ENCODE measurements at places on chromosomes 2 and 18.
A peak's percentile ranks its signal among the peaks of the same experiment; 100 is the strongest.

- no peak for DNase-seq
These were observed 71.7 kb downstream of the IL1R2 start for GRCh38 chr2:102063487-102063911.

- no peak for DNase-seq
These were observed 78.9 kb downstream of the GNAL start for GRCh38 chr18:11767935-11768334.

DNA sequence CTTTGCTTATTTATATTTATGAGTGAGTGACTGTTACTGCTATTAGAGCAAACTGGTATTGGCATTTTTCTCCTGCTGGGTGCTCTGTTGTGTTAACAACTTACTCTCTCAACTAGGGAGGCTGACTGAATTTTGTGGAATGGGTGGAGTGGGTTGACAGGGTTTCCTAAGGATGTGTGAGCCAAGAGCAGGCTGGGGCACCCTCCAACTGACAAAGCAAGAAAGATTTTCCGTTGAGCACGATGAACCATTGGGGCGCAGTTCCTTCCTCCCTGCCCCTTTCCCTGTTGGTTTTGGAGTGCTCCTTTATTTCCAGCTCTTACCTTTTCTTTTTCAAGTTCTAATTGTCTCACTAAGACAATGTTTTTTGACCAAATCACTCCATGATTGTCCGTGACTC is 20.3 kb downstream of the SEH1L start:
- no peak for DNase-seq

- no peak for DNase-seq
These were observed 62.1 kb upstream of the GLI2 start for GRCh38 chr2:120673571-120674061.

- DNase-seq: peak; percentile 15
These were observed 232.8 kb downstream of the MBD5 start for GRCh38 chr2:148253685-148254084.

DNA sequence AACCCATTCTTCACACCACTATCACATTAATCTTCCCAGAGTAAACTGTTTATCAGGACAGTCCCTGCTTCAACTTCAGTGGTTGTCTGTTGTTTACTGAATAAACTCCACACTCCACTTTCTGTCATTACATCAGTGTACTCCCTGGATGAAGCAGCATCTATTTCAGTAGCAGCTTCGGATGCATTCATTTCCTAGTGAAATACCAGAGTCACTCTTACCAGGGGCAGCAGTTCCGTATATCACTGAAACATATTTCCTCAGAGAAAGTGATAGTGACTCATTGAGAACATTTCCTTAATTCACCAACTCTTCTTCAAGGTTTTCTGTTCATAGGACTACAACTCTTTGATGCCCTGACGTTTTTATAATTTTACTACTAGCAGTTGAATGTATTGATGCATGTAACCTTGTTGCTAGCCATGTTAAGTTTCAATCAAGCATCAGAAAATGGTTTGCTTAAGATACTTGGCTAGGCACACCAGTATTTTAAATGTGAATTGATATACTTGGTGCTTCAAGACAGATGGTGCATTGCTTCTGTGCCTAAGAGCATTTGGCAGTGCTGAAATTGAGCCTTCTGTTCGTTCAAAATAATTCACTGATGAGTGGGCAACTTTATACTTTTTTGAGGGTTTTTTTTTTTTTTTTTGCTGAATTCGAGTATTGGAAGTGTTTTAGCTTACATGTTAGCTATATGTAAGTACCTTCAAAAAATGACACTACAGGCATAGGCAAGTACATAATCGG is 92.3 kb downstream of the UBE2E3 start:
- no peak for DNase-seq

DNA sequence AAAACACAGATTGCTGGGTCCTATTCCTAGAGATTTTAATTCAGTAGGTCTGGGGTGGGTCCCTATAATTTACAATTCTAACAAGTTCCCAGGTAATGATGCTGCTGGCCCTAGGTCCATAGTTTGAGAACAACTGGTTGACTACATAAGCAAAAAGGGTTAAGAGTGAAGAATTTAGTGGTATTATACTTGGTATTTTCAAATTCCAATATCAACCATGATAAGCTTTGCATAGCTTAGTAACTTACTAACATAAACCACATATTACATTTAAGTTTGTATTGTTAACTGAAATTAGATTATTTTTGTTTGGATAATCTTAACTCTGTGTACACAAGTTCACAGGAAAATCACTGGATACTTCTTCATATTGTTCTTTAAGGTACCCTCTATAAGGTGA is 862.9 kb upstream of the ACVR2A start:
- no peak for DNase-seq

- DNase-seq: peak; percentile 66
These were observed 74.7 kb downstream of the HNRNPLL start for GRCh38 chr2:38528008-38528442.

- no peak for DNase-seq
These were observed 29.2 kb downstream of the GPC1 start for GRCh38 chr2:240464514-240465241.

GRCh38 chr2:52391621-52392020 is 1359.7 kb upstream of the NRXN1 start:
- DNase-seq: no peak

- DNase-seq: peak; percentile 72
These were observed 40.0 kb upstream of the RNU4ATAC start for GRCh38 chr2:121490584-121491133.

DNA sequence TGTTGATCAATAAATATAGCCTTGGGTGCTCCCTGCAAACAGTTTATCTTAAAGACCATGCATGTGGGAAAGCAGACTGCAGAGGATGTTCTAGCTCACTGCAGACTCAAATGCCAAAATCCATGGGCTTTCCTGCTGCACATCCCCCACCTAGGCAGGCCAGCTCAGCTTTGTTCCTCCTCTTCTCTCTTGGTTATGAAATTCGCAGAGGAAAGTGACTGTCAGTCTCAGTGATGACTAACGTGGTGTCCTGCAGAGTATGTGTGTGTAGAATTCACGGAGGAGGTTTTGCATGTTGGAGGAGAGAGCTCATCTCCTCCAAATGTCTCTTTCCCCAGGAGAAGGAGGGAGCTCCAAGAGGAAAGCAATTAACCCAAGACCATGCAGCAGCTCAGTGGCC is 21.4 kb upstream of the KCNS3 start:
- no peak for DNase-seq

DNA sequence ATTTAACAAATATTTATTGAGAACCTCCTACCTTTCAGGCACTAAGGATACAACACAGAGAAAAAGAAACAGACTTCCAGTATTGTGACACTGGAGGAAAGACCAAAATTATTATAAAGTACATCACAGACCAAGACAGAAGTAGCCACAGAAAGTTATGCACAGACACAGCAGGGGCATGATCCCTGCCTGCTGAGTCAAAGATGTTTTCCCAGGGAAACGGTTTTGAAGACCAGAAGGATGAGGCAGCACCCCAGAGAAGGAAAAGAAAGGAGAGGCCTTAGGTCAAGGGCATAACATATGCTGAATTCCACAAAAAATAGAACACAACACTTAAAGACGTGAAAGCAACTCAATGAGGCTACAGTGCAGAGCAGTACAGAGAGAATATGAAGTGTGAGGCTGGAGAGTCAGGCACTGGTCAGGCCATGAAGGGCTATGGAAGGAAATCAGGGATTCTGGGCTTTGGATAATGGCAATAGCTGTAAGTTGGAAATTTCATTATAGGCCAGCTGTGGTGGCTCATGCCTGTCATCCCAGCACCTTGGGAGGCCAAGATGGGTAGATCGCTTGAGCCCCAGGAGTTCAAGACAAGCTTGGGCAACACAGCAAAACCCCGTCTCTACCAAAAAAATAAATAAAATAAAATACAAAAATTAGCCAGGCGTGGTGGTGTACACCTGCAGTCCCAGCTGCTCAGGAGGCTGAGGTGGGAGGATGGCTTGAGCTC is 8.2 kb downstream of the ADAM17 start:
- no peak for DNase-seq

DNA sequence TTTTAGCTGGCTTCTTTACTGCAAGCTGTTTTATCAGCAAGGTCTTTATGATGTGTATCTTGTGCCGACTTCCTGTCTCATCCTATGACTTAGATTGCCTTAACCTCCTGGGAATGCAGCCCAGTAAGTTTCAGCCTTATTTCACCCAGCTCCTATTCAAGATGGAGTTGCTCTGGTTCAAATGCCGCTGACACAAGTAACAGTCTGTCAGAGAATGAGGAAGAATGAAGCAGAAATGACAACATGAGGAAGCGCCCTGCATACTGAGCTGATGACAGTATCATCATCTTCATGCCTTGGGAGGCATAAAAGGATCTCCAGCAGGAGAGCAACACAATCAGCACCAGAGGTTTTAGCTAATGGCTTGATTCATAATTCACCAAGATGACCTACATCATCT is 309.4 kb downstream of the NBAS start:
- no peak for DNase-seq

- no peak for DNase-seq
These were observed 282 bp upstream of the PUS10 start for GRCh38 chr2:61018318-61018755.

- DNase-seq: peak; percentile 82
These were observed 31.2 kb downstream of the C1D start for GRCh38 chr2:68031542-68032160.

DNA sequence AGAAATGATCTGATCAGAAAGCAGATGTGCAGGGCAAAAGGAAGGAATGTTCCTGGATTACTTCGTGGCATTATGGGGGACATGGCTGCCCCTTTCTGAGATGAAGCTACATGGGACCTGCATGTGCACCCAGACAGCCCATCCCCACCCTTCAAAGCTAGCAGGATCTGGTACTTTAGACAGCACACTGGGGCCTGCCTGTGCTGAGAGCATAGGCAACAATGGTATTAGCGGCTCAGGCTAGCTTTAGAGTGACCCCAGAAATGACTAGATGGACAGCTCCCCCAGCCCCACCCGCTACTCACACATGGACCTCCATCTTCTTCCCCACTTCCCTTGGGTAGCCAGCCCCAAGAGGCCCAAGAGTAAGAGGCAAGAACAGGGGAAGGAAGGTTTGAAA is 61.5 kb upstream of the NFE2L2 start:
- DNase-seq: no peak

DNA sequence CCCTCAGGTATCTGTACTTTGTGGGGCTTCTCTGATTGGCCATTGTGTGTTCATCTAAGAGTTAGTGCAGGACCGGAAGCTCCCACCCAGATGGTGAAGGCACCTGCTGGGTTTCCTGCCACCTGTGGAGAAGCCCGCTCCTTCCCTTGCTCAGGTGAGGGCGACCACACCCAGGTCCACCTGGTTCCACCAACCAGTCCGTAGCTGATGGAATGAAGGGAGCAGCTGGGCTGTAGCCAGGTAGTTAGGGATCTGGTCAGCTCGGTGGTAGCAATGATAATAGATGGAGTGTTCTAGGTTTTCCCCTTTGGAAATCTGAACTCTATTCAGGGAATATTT is 16.0 kb downstream of the SH3BP4 start:
- no peak for DNase-seq

GRCh38 chr2:48808311-48808710 is 52.8 kb upstream of the LHCGR start:
- no peak for DNase-seq

GRCh38 chr2:98893911-98894321 is 42.1 kb downstream of the CRACDL start:
- DNase-seq: no peak

DNA sequence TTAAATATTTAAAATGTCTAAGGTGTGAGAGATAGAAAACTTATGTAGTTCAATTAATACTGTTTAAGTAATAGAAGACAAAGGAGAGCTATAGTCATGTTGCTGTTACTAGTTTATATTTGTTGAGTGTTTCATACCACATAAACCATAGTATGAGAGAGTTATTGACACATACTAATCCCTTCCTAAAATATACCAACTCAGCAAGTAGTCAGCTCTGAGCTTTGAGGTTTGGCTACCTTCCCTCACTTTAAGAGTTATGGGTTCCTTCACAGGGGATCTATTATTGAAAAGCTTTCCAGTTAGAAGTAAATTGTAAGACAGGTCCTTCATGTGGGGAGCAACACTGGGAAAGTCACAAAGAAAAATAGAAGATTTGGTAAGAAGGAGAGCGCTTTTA is 701.6 kb upstream of the ZEB2 start:
- no peak for DNase-seq

DNA sequence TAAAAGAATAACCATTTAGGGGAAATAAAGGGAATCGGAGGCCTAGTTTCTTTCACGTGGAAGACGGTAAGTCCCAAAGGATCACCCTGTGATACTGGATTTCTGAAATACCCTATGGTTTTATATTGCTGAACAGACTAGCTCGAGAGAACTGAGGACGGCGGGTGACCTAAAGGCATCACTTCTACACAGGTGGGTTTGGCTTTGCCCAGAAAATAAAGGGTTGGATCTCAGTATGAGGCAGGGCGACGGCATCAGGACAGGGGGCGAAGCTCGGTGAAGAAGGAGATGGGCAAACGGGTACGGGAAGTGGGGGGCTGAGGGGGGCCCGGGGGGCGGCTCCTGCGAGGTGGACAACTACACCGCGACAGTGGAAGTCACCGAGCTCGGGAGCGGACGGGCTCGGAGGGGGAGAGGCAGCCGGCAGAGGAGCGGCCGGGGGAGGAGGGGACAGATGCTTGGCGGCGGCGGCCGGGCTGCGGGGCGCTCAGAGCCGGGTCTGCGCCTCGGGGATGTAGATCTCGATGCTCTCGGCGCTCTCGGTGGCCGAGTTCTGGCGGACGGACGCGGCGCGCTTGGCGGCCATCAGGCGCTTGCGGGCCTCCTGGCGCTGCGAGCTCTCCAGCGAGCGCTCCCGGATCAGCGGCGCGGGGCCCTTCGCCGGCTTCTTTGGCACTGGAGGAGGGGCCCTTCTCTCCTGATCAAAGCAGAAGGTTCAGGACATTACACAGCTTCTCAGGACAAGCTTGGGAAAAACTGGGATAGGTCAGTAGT is 48.9 kb downstream of the TGIF1 start:
- DNase-seq: peak; percentile 66

GRCh38 chr18:48418539-48419276 is 9.5 kb upstream of the ZBTB7C start:
- no peak for DNase-seq

DNA sequence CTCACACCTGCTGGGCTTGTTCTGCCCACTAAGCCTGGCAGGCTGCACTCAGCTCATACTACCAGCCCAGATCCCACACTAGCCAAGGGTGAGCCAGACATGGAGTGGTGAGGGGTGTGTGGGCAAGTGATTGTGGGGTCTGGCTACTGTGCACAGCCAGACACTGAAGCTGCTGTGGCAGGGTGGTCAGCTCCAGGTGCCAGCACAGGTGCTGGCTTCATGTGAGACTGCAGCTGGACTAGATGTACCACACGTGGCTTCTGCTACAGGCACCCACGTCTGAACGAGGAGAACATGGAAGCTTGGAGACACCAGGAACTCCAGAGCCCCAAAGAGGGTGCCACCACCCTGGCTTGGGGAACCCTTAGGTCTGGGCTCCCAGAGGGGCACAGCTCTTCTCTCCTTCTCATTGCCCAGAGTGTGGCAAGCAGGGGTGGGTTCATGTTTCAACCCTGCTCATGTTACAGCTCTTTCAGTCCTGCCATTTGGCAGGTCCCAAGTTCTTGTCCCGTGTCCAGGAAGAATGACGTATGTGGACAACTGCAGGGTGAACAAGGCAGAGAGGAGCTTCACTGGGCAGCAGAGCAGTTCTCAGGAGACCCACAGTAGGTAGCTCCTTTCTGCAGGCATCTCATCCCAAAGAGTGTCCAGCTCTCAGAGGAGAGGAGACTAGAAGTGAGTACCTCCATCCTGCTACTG is 1624.2 kb upstream of the TMEFF2 start:
- DNase-seq: no peak

GRCh38 chr2:73000808-73001570 is 70.5 kb downstream of the SFXN5 start:
- DNase-seq: no peak

GRCh38 chr2:184799379-184799778 is 201.1 kb downstream of the ZNF804A start:
- DNase-seq: no peak

GRCh38 chr2:238939074-238939473 is 91.2 kb downstream of the TWIST2 start:
- no peak for DNase-seq

All from NCI-H1417 (cell line).